Activated CD8-positive, alpha-beta memory T cell treated with anti-CD3 and anti-CD28 coated beads for 1 hour (primary cell): ENCODE measurements at places on chromosomes 2 and 18.

DNA sequence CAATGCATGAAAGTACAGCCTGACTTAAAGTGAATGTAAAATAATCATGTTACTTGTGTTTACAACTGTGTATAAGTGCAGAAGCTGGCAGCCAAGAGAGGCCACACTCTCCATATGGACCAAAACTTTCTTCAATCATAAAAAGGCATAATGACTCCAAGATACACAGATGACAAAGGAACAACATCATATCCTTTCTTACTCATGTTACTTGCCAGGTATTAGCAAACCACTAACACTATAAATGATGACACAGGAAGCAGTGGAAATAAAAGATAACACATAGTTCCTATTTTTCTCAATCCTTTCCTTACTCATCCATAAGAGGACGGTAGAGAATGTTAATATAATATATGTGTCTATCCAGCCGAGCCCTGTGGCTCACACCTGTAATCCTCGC lies 400.0 kb upstream of the CDH2 start:
- DNase-seq = no peak

DNA sequence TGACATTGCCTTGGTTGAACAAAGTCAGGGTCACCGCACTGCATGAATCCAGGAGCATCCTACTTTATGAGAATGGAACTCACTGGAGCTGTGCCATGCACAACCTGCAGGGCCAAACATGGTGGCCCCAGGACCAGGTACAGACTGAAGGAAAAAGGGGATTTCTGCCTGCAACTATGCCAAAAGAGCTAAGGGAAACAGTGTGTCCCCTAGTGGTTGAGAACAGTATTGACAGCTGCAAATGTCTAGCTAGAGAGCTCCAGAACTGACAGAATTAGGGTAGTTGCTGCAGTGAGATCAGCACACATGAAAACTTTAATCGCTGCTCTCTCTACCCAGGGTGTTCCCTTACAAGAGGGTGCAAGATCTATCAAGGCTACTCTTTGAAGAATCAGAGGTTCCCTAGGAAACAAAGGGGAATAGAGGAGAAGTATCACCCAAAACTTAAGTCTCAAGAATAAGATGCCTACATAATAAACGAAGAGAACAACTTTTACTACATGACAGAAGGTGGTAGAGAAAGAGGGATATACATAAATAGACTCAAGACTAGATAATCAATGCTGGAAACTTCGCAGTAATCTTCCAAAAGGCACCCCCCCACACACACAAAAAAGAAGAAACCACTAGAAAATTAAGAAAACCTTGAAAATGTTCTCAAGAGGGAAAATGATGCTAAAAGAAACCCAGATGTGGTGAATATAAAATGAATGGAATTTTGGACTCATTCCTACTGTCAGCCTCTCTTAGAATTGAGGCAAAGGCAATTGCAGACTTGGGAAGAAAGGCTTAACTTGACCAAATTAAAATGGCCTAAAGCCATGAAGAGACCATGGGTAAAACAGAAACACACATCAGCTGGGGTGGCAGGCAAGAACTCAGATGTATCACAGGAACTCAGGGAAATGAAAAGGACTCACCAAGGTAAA lies 43.6 kb upstream of the IHH start:
- DNase-seq = no peak

- DNase-seq = no peak
Measured at GRCh38 chr2:66683599-66683998, 248.7 kb downstream of the MEIS1 start.

DNA sequence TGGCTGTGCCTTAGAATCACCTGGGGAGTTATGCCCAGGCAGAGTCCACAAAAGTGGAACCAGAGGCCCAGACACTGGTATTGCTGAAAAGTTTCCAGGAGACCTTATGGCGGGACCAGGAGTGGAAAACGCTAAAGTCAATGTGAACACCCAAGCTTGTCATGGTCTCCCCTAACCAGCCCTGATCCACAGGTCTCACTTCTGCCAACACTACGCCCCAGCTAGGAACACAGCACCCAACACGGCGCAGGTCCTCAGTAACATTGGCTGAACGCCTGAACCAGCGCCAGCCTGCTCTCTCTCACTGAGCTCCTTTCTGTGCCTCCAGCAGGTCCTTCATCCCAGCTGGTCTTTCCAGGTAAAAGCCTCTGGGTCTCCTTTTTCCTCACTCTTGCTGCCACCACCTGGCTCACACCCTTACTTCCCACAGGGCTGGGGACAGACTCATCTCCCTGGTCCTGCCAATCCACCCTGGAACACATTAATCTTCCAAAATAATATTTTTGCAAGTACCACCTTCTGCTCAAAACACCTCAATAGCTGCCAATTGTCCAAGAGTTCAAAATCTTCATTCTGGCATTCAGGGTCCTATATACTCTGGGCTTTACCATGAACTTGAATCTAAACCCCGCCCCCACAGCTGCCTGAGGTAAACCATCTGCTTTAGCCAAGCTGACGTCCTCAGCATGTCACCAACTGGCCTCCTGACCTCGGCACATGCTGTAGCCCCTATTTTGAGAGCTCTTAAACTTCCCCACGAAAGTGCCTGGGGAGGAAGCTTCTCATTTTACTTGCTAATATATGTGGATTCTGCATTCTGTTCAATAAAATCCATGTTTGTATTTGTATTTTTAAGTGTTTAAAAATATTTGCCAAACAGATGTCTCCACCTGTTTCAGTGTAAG lies 34.6 kb downstream of the ADCY3 start:
- no peak for DNase-seq

DNA sequence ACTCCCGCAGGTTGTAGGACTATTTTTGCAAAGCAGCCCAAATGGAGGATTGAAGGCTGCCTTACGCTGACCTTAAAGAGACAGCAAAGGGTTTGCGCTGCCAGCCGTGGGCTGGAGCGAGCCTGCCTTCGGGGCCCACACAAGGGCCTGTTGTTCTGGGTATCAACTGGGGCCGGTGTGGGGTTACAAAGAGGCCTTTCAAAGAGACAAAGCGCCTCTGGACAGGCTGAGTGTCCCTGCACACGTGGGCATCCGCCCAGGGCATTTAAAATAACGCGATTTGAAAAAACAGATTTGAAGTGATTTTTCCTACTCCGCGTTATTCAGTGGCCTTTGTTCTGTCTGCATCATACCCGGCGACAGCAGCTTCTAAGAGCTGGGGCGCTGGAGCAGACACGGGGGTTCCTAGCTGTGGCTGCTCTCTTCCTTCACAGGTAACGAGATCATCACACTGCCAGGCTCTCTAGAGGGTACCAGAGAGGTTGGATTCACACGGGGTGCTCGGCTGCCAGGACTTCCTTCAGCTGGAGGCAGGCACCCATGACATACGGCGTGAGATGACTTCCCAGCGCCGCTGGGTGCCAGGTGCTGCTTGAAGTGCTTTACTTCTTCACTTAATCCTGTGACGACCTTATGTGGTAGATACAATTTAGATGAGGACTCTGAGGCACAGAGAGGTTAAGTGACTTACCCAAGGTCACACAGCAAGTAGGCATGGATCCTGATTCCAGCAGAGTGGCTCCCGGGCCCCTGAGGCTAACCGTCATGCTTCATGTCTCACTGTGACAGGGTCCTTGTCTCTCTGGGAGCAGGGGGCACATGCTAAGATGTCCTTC lies 32.2 kb downstream of the MAL start:
- DNase-seq = no peak

GRCh38 chr2:131394147-131394931 lies 30.4 kb upstream of the RAB6D start:
- DNase-seq = no peak
